Activated CD4-positive, alpha-beta T cell treated with anti-CD3 and anti-CD28 coated beads, Interleukin-2, amount 50 U/mL, for 4 hours (primary cell): ENCODE measurements at places on chromosomes 2 and 18.

DNA sequence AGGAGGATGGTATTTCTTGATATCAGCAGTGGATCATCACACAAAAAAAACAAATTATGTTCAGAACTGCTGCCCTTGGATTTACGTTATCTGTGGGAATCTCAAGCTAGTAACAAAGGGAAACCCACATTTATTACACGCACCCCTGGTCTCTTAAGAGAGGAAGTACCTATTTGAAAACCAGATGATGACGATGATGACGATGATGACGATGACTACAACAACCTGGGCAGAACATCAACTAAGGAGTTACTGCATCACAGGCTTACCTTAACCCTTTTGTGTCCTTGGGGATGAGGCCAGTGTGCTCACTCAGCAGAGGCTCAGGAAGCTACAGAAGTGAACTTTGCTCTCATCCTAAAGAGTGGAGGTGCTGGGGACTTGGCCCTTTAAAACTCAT, 169.4 kb downstream of the FSHR start:
- no peak for DNase-seq

GRCh38 chr2:1750933-1751766, 6.8 kb upstream of the PXDN start:
- no peak for DNase-seq

DNA sequence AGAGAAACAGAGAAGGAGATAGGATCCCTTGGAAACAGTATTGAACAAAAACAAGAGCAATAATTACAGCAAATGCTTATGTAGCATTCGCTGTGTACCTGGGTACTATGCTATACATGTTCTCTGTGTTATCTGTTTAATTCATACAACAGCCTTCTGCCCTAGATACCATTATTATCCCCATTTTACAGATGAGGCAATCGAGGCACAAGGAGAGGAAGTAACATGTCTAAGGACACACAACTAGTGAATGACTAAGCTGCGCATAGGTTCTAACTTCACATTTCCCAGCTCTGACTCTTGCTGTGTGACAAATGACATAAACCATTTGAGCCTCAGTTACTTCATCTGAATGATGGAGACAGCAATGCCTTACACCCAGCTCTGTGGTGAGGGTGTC, 70.5 kb downstream of the VSNL1 start:
- DNase-seq, result no peak

DNA sequence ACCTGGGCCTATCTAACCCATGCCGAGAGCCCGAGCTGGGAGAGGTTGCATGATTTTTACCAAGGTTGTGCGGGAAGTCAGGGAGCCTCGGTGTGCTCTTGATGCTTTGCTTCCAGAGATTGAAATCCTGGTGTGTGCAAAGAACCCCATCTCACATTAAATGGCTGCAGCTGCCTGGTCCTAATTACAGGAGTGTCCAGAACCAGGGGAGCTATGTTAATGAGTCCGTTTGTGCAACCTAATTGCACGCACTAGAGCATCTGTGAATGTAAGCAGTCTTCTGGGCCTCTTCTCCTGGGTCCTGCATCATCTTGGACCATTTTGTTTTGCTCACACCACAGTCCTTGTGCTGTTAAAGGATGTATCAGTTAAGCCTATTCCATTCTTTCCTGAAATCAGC, 263.8 kb downstream of the AGAP1 start:
- no peak for DNase-seq

DNA sequence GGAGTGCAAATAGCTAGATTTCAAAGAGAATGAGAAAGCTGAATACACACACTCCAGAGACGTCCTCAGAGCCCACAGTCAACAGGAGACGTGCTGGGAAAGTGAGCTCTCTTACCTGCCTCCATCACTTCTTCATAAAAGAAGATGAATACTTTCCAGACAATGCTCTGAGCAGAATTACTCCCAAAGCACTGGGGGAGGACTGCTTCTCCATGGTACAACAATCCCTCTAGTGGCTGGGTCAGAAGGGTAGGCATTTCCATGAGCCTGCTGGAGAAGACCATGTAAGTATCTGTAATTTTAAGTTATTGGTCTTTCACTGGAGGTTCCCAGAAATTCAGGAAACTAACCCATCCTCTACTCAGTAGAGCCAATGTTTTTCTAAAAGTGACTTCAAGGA, 190.3 kb downstream of the RBM43 start:
- no peak for DNase-seq

- peak; percentile 51 for DNase-seq
These were observed 37.6 kb downstream of the C18orf63 start for GRCh38 chr18:74353169-74353775.

DNA sequence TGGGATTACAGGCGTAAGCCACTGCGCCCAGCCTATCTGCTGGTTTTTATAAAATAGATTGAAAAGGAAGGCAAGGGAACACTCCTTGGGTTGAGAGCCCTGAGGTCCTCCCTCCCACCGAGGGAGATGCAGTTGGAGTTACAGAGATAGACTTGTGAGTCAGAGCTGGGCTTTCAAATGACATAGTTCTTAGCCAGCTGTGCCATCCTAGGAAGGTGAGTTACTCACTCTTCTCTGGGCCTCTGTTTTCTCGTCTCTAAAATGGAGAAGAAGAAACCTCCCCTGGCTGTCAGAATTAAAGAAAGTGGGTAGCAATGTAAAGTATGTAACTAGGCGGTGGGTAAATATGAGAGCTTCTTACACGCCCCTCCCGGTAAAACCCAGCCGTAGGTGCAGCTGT, 2.4 kb downstream of the LRRFIP1 start:
- DNase-seq, result no peak

GRCh38 chr18:36349552-36349951, 52.0 kb downstream of the FHOD3 start:
- DNase-seq, result no peak

- DNase-seq, result no peak
These were observed 6.9 kb downstream of the DCTN1 start for GRCh38 chr2:74373221-74373676.

GRCh38 chr2:47243596-47244323, 88.7 kb upstream of the STPG4 start:
- DNase-seq, result no peak

DNA sequence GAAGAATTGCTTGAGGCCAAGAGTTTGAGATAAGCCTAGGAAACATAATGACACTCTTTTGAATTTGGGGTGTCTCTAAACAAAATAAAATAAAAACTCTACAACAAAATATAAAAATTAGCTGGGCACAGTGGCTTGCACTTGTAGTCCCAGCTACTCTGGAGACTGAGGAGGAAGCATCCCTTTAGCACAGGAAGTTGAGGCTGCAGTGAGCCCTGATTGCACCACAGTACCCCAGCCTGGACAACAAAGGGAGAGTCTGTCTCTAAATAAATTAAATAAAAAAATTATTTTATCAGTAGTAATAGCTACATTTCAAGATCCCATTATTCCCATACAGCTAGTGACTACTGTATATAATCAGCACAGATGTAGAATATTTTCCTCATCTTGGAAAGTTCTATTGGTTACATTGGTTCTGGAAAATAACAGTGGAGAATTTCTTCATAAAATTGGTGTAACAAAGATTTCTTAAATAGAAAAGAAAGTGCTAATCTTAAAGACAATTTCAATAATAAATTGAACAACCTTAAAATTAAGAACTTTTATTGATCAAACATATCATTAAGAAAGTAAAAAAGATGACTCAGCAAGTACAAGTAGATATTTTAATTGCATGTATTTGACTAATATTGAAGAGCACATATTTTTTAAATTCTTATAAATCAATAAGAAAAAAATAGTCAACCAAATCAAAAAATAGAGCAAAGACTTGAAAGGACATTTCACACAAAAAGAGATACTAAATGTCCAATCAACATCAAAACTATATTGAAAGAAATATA, 90.4 kb upstream of the KYNU start:
- DNase-seq, result no peak

GRCh38 chr2:178514664-178515063, 34.4 kb downstream of the PLEKHA3 start:
- no peak for DNase-seq

GRCh38 chr2:96788442-96789244, 27.4 kb upstream of the CNNM3 start:
- no peak for DNase-seq

GRCh38 chr18:9441061-9441460, 34.3 kb upstream of the RALBP1 start:
- DNase-seq, result no peak

DNA sequence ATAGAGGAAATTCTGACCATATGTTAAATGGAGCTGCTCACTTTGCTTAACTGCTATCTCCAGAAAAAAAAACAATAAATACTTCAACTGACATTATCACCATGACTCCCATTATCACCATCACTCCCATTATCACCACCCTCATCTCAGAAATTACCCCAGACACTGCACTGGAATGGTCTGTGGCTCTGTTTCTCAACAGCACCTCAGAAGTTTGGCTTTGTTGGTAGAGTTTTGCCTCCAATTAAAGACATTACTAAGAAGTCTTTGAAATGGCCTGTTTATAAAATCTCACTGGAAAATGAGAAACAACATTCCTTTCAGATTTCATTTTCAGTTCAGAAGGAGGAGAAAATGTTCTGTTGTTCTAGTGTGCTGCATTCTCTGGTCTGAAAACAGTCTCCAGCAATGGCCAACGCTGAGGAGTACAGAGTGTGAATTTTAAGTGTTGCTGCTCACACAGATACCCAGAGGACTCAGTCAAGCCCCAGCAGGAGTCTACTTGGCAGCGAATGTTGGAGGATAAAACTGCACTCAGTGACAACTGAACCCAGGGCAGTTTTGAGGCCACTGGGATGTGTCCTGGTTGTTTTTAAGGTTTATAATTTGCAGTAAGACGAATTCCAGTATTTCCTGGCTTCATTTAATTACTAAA, 364.5 kb upstream of the CDH2 start:
- DNase-seq, result no peak

GRCh38 chr2:69979902-69980807, 18.7 kb upstream of the ASPRV1 start:
- no peak for DNase-seq

- DNase-seq, result no peak
These were observed 259.8 kb upstream of the HDAC4 start for GRCh38 chr2:239660390-239661230.

- DNase-seq, result no peak
These were observed 48.1 kb downstream of the BCL11A start for GRCh38 chr2:60505240-60505879.

GRCh38 chr2:70978341-70979179, at the start of gene ANKRD53:
ANKRD53 (plus strand) TSS chr2:70978630; CDS start chr2:70978646, 16 bp downstream.
- DNase-seq, result no peak

DNA sequence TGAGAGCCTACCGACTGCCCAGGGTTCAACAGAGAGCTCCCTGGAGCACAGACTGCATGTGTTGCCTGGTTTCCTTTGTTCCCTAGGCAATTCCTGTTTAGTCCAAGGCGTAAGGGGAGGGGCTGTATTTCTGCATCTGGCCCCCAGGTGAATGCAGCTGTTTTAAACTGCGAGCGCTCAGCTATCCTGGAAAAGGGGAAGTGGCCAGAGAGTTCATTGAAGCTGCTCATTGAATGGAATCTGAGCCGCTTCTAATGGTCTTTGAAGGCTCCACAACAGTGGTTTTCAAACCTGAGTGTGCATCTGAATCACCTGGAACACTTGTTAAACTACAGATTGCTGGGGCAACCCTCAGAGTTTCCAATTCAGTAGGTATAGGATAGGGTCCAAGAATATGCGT, 18.1 kb downstream of the MAPK4 start:
- no peak for DNase-seq

- no peak for DNase-seq
These were observed 403.2 kb downstream of the THSD7B start for GRCh38 chr2:137168552-137168951.

- DNase-seq, result no peak
These were observed 10.4 kb downstream of the GCC2 start for GRCh38 chr2:108459441-108459840.

- DNase-seq, result no peak
These were observed 41.3 kb upstream of the PPP1R1C start for GRCh38 chr2:181944164-181944913.

DNA sequence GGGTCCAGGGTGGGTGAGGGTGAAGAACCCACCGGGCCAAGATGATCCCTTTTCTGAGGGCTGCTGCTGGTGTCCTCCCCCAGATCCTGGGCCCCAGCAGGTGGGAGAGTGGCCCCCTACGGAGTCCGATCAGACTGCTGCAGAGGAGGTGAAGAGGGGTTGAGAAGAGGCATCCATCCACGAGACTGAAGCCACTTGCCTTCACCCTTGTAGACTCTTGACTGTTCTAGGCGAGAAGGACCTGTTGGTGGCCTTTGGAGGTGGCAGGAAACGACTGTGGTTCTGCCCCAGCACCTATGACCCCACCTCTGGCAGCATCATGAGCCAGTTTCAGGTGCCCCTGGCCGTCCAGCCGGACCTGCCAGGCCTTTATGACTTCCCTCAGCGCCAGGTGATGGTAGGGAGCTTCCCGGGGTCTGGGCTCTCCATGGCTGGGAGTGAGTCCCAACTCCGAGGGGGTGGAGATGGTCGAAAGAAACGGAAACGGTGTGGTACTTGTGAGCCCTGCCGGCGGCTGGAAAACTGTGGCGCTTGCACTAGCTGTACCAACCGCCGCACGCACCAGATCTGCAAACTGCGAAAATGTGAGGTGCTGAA, 1.5 kb downstream of the TET3 start:
- DNase-seq, result no peak

DNA sequence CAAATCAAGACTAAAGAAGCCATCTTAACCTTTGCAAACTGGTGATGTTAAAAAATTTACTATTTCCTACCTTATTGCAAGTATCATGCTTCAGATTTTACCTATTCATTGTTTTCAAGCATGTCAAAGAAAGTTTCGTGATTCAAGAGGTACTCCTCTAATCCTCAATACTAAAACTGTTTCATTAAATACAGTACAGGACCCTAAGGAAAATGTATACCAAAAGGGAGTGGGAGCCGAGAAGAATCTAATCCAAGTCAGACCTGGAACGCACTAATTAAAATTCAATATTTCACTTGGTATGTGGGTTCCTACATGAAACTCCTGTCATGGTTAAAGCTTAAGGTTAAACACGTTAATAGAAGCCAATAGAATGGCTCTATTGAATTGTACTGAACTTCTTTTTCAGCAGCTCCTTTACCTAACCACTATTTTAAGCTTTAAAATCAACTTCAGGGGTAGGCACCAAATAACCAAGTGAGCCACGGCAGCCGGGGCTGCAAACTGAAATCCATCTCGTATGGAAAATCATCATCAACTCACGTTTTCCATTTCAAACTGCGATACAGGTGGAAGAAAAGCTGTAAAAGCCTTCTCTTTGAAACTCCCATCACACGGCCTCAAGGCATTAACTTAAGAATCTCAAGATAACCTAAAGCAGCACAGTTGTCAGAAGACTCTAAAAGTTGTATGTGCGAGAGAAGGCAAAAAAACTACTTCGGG, 188.8 kb downstream of the ZEB2 start:
- no peak for DNase-seq
